Kidney (tissue), 22 donors: ENCODE measurements at places on chromosomes 12 and 14.

DNA sequence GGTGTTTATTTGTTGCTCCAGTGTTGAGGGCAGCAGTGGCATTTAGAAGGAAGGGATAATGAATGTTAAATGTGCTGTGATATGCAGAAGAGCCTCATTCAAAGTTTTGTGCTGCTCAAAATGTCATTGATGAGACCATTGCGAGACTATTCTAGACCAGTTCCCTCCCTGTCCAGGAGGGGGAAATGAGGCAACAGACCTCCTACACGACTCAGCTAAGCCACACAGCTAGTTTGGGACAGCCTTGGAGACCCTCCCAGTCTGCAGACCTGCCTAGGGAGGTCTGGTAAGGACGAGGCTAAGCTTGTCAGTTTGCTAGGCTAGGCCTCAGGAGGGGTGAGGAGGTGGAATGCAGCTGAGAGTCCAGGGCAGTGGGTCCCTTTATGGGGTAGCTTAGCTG lies 116.0 kb downstream of the NRXN3 start:
- no peak for DNase-seq

- no peak for DNase-seq
Observed at GRCh38 chr12:132525011-132525832, 35.3 kb downstream of the FBRSL1 start.

DNA sequence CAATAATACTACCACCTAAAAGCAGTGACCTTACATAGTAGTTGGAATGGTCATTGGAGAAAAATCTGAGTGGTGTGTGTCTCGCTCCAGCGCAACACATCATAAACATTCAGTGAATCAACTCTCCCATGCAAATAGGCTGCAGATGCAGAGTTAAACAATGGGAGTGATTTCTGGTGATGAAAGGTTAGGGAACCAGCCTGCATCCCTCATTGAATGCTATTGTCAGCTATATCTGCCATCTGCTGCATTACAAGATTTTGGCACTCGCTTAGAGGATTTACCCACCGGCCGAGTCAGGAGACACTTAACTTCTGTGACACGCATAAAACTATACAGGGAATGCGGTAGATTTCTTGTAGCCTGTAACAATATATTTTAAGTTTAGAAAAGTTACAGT lies 900.9 kb downstream of the FLRT2 start:
- DNase-seq: peak; percentile 89

GRCh38 chr12:12008931-12009611 lies 61.7 kb upstream of the BCL2L14 start:
- DNase-seq: peak; percentile 92

DNA sequence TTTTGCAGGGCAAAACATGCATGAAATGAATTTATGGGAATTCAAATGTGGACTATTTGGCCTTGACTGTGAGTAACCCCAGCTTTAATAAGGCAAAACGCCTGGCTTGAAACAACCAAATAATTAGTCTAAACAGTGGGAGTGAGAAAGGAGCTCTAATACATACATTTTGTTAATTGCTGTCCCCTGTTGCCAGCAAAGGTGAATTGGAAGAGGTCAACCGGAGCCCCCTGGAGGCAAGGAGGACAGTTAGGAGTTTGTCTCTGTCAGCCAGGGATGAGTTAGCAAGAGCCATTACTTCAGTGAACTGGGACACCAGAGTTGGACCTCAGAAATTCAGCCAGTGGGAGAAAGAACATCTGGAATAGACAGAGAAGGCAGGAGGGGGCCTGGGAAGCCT lies 17.4 kb downstream of the KRT76 start:
- no peak for DNase-seq

DNA sequence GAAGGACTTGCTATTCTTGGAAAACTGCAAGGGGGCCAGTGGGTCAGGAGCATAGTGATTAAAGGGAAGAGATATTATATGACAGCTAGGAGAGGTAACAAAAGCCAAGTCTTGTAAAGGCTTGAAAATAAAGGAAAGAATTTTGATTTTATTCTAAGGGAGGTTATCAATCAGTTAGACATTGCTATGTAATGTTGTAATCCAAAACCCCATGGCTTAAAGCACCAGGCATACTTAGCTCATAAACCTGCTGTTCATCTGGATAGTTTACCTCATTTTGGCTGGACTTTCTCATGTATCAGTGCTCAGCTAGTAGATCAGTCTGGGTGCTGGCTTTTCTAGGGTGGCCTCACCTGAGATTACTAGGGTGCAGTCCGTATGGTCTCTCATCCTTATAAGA lies 680.9 kb upstream of the LMO3 start:
- no peak for DNase-seq

GRCh38 chr12:8950221-8950527 lies 729 bp upstream of the M6PR start:
- no peak for DNase-seq

DNA sequence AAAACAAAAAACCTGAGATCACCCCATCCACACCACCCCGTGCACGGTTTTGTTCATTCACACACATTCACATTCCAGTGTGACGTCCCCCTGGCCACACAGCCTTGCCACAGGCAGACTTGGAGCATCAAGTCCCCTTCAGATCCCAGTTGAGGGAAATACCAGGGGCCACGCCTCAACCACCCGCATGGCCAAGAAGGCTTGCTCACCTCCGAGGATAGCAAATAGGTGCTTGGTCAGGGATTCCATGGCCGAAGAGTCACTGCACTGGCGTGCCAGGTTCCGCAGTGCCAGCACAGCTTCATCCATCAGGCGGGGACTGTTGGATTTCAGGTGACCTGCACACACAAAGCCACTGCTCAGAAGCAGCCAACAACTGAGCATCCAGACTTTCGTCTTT lies 19.0 kb downstream of the GCN1 start:
- no peak for DNase-seq

GRCh38 chr12:30829876-30830275 lies 75.1 kb upstream of the CAPRIN2 start:
- no peak for DNase-seq

DNA sequence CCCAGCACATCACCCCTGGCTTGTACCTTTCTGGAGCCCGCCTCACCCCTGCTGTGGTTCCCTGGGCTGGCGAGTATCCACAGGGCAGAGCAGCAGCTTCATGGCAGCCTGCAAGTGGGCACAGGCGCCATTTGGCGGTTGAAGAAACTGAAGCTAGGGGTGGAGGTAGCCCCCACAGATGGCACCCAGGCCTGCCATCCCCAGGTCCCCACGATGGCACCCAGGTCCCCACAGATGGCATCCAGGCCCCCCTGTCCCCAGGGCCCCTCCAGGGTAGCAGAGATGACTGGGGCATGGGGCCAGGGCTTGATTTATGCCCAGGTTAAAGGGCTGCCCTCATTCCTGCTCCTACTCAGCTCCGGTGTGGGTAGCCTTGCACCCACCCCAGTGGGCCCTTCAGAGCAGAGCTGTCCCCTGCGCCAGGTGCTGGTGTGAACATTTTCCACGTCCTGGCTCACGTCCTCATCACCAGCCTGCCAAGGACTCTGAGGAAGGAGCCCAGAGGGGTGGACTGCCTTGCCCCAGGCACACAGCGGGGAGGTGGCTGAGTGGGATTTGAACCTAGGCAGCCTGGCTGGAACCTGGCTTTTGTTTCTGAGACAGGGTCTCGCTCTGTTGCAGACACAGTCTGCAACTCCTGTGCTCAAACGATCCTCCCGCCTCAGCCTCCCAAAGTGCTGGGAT lies 8.7 kb downstream of the MMP17 start:
- DNase-seq: peak; percentile 34

GRCh38 chr12:103751600-103751999 lies 89.4 kb downstream of the NT5DC3 start:
- no peak for DNase-seq

DNA sequence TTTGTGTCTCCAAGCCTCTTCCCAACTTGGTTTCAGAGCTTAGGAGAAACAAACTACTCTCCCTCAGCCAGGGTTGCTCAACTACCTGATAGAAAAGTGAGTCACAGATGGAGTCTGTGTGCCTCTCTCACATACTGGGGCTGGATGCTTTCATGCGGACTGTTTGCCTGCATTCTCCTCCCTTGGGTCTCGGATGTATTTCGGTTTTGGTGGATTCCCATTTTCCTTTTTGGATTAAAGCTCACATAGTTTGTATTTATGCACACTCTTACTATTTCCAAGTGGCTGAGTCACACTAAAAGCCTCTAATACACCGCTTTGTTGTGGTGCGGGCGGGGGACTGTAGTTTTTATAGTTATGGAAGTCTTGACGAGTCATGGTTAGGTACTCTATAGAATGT lies 505.4 kb downstream of the LRFN5 start:
- no peak for DNase-seq

- DNase-seq: no peak
Observed at GRCh38 chr12:79358716-79359300, 332.0 kb downstream of the PAWR start.

DNA sequence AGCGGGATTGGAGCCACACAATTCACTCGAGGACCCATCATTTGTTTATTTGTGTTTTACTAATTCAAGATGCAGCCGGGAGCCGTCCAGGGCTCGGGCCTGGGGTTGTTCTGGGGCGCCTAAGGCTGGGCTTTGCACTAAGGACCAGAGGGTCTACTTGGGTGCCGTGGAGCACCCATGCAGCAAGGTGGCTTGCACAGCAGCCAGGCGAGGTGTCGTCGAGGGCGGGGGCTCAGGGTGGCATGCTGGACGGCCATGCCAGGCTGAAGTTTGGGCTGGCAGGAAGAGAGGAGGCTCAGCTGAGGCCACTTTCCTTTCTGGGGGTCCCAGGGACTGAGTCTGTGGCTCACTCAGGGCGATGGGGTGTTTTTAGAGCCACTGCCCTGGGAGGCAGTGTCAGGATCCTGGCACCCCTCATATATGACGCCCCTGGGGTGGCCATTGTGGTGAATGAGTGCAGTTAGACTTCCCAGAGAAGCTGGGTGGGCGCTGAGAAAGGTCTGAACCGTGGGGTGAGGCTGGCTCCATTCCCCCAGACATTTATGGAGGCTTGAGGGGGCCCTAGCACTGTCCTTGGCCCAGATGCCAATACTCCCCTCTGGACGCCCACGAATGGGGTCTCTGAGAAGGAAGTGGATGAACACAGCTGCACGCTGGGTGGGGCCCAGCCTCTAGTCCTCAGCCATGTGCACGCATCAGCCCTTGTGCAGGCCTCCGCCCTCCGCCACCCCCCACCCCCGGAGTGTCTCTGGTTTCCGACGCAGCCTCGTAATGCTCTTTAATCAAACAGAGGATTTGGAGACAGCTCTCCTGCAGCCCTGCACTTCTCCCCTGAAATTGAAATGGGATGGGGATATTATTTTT lies 11.3 kb downstream of the MEG3 start:
- no peak for DNase-seq

DNA sequence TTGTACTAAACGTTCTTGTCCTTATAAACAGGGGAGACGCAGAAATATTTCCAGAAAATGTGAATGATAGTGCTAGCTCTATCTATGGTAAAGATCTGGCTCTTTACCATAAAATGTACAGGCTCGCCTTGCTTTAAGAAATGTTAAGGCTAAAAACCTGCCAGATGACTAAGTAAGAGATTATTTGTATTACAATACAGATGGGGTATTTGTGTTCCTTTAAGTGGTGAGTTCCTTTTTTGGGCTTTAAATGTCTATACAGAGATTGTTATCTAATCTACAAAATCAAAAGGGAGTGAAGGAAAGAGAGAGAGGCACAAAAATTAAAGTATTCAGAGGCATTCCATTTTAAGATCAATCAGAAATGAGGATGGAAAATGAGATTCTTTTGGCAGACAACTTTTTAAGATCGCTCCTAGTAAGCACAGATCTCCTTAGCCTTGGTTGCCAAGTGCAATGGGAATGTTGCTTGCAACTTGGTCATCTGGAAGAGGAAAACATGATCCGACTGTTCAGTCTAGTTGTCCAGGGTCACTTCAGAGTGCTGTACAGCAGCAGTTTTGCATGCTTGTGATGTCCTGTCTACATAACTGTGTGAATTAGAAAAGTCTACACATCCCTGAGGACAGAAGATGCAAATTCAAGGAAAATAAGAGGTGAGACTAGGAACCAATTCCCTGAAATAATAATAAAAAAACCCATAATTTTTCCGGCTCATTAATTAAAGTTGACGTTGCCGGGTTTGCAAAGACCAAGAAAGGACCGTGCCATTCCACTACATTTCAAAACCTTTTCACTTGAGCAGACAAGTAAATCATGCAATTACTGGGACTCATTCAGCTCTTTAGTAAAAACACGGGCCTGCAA lies 380.8 kb downstream of the EGLN3 start:
- peak; percentile 14 for DNase-seq

DNA sequence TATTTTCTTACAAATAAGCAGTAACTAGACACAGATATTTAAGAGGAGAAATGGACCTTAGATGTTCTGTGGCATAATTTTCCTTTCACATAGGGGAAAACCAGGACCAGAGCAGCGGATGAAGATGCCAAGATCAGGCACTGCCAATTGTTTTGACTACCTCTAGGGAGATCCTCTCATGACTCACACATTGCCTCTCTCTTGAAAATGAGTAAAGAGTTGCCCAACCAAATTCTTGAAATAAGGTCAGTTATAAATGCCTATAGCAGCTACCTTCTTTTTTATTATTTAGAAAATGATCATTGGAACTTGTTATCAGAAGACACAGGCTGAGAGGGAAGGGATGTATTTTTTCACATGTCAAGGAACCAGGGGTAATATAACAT lies 263.4 kb upstream of the PLEKHG7 start:
- no peak for DNase-seq

- DNase-seq: no peak
Observed at GRCh38 chr14:60573943-60574495, 65.1 kb downstream of the SIX6 start.

DNA sequence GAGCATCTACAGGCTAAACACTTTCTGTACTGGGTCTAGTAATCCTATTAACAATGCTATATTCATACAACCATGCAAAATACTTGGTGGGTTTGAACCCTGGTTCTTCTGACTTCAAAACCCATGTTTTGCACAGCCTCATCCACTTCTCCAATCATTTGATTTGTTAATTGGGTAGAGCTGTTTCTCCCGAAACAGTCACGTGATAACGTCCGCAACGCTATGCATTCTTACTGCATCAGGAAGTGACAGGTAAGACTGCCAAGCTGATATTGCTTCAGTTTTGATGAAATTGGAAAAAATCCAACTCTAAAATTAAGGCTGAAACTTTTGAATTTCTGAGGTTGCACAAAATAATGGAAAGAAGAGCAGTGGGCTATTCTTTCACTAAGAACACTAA lies 30.4 kb upstream of the RNU6-7 start:
- DNase-seq: no peak

DNA sequence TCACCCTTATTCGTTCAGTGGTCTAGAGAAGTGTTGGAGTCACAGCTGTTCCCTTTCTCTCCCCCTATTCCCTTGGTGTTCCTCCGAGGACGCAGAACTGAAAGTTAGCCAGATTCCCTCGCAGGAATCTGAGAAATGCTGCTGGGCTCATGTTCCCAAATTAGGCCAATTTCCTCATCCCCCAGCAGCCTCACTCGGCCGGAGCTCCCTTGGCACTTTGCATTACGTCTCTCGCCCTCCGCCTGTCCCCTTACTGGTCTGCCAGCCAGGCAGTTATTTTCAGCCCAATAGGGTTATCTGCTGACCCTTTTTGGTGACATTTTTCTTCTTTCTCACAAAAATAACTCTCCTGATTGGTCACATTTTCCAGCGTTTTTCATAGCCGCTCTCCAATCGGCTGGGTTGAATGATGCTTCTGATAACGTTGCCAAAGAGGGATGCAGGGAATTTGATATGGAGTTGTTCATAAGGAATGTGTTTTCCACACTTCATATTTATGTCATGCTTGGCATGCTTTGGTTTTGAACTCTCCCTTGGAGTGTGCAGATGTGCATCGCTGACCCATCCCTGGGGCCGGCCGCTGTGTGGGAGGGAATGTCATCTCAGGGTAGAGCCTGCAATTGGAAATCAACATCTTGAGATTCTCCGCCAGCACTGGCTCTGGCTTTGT lies 9.9 kb downstream of the IFT43 start:
- peak; percentile 86 for DNase-seq
